AG04450 (cell line): ENCODE measurements at places on chromosomes 11 and 22. TPM values are rescaled to one million over a fixed set of nuclear protein-coding genes. Genes with fewer than 3 reads are reported as not detected.

Gene OR52H1
- 0.10 TPM in 1 of 2 replicates, not detected in the other for polyA plus RNA-seq

Gene GP1BB
- 0.20 and 0.60 TPM in 2 replicates for polyA plus RNA-seq

Gene MMP3
- polyA plus RNA-seq, result 1.2 and 2.1 TPM in 2 replicates

Gene DLG2
- 0.68 and 0.72 TPM in 2 replicates for polyA plus RNA-seq

Gene ARHGAP42
- polyA plus RNA-seq, result 7.1 and 9.0 TPM in 2 replicates

Gene VPREB3
- not detected in 2 replicates for polyA plus RNA-seq

Gene FGF19
- not detected in 2 replicates for polyA plus RNA-seq

Gene GAL
- 1.8 and 1.9 TPM in 2 replicates for polyA plus RNA-seq

Gene TREH
- not detected in 2 replicates for polyA plus RNA-seq

Gene IRAG1
- 56.6 and 60.3 TPM in 2 replicates for polyA plus RNA-seq

Gene GLYAT
- not detected in 2 replicates for polyA plus RNA-seq

Gene NAT10
- polyA plus RNA-seq, result 30.2 and 30.5 TPM in 2 replicates

Gene CHEK1
- polyA plus RNA-seq, result 20.8 and 33.2 TPM in 2 replicates

Gene DDX25
- polyA plus RNA-seq, result not detected in 2 replicates

Gene ADM2
- 3.1 and 3.6 TPM in 2 replicates for polyA plus RNA-seq

Gene LRRC51
- 7.8 and 8.6 TPM in 2 replicates for polyA plus RNA-seq

Gene LGALS12
- not detected in 2 replicates for polyA plus RNA-seq

Gene TRIM22
- 79.9 and 100 TPM in 2 replicates for polyA plus RNA-seq

Gene CTSW
- not detected in 2 replicates for polyA plus RNA-seq

Gene RAB36
- 2.6 and 3.5 TPM in 2 replicates for polyA plus RNA-seq

Gene C11orf16
- polyA plus RNA-seq, result not detected in 2 replicates

Gene FGF4
- polyA plus RNA-seq, result not detected in 2 replicates

Gene TRIM51
- not detected in 2 replicates for polyA plus RNA-seq

Gene BIRC3
- 2.8 and 3.5 TPM in 2 replicates for polyA plus RNA-seq
